ENCODE measurements at places on chromosomes 3 and 15.

DNA sequence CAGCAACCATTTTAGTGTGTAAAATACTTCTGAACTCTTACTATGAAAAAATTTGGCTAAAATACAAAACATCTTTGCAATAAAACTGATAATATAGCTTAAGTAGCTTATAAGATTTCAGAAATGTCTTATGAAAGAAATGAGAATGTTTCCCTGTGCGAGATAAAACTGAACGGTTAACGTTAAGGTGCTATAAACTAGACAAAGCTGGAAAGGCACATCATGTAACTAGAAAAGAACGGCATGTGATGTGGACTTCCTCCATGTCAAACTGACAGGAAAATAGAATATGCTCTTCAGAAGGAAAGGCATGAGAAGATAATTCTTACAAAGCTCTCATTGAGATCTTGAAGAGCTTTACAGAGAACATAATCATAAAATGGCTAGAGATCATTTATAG, 36.5 kb downstream of the NCK1 start:
- no peak for DNase-seq

- DNase-seq = peak; percentile 65
Observed at GRCh38 chr3:4493941-4494894, 1.1 kb downstream of the ITPR1 start.

- no peak for DNase-seq
Observed at GRCh38 chr3:150367757-150368156, 40.3 kb upstream of the TSC22D2 start.

GRCh38 chr3:29384640-29385039, 103.8 kb downstream of the RBMS3 start:
- DNase-seq = no peak

DNA sequence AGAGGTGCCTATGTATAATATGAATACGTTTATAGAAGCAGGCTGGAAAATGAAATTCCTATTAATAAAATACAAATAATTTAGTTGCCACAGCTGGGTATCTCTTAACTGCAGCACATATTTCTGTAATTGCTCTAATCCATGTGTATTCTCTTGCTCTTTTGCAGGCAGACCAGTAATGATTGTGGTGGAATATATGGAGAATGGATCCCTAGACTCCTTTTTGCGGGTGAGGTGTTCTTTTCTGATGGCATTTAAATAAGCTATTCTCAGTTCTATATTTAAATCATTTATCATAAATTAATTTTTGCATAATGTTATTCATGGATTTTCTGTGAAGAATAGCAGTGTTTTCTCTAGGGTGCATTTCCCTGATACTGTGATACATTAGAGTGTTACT, 153.9 kb upstream of the ARL6 start:
- no peak for DNase-seq

DNA sequence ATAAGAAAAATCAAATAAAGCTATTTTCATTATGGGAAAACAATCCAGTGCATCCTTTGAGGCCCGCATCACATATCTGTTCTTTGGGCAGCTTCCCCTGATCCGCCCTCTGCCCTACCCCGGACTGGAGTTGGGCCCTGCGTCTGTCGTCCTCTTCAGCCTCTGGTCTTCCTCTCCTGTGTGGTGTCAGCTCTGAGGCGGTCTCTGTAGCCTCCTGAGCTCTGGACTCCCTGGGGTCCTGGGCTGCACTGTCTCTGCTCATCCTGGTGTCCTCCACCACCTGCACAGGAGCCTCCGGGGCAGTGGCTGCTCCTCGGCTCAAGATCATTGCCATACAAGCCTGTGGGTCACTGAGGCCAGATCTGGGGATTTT, 7.4 kb upstream of the SNX22 start:
- DNase-seq = no peak

DNA sequence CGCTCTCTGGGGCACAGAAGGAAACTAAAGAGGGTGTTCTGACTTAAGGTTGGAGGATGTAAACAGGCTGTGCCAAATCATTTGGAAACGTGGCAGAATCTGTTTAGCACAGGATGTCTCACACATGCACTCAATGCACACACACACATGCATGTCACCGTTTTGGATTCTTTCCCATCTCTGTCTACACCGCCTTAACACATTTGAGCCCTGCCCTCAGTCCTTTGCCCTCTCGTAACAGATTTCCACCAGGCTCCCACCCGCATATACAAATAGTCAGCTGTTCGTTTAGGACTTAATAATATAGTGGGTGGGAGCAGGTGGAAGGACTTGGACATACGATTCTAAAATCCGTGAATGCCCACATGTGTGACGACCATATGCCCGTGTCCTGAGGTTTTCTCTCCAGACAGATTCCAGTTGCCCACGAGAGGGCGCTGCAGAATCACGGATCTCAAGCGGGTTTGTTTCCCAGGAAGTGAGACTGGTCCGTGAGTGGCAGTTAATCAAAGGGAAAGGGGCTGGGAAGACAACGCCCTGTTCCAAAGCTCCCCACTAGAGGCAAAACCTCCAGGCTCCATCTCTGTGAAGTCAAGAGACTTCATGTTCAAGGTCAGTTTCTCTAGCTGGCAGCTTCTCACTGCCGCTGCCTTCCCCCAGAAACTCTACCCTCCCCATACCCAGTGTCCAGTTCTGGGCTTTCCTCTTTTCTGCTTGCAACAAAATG, 44.5 kb downstream of the NOX5 start:
- peak; percentile 89 for DNase-seq

- DNase-seq = no peak
Observed at GRCh38 chr3:108406661-108407206, 103.7 kb downstream of the MYH15 start.

DNA sequence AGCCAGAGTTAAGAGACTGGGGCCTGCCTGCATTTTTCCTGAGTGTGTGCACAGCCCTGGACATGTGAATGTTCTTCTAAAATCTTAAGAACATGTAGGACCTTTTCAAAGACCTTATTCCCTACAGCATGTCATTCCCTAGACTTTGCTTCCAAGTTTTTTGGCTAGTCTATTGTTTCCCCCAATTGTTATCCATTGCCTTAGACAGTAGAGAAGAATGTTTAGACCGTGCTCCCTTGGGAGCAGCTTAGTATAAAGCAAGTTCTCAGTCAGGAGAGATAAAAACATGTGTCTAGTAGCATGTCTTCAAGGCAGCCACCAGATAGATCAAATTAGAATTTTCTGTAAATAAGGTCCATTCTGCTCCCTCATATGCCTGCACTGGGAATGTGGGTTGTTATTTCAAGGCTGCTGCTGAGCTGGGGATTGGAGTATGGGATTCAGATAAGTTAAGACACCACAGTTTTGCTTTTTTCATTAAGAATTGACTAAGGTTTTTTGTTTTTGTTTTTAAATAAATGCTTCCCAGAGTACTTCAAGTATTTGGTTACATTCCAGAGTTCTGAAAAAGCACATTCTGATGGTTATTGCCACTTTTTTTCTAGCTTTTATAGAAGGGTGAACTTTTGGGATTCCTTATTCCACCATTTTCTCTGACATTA, 246.7 kb downstream of the RORA start:
- DNase-seq = no peak

DNA sequence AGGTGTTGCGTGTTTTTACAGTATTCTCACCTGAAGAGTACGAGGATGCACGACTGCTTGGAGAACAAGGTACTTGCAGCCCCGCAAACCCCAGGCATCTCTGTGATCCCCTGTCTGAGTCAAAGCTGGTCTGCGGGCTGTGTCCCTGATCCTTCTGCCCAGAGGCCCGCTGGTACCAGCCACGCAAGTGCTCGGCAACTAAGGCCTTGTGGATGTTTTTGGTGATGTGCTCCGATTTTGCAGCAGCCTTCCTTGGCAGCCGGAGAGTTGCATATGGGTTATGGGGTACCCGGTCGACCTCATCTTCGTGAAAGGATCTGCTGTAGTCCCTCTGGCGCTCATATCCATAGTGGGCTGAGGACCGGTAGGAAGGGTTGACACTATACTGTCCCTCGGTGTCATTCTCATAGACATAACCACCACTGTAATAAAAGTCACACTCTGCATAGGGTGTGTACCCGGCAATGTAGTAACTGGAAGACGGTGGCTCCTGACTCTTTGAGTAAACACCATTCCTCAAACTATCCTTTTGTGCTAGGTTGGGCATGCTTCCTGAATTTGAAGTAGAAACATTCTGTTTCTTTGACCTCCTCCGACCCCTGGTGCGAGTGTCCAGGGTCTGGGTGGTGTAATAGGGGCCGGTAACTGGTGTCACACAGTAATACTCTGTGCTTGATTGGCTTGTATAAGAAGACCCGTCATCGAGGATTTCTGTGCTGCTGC, 58.6 kb upstream of the LMOD3 start:
- DNase-seq = no peak

DNA sequence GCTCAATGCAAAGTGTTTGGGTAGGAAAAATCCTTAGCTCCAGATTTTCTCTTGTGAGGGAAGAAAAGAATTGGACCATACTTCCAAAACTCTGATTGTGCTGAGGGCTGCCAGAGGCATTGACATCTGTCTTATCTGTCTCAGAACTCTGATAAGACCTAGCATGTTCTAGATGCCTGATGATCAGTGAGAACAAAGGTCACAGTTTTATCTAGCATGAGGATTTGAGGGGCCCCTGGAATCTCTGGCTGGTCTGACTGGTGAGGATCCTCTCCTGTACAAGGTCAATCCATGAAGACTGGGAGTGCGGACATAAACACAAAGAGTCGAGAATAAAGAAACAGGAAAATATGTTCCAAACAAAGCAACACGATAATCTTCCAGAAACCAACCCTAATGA, 40.1 kb downstream of the GPR149 start:
- DNase-seq = no peak

GRCh38 chr3:171491361-171491760, 31.2 kb upstream of the TNIK start:
- DNase-seq = no peak

DNA sequence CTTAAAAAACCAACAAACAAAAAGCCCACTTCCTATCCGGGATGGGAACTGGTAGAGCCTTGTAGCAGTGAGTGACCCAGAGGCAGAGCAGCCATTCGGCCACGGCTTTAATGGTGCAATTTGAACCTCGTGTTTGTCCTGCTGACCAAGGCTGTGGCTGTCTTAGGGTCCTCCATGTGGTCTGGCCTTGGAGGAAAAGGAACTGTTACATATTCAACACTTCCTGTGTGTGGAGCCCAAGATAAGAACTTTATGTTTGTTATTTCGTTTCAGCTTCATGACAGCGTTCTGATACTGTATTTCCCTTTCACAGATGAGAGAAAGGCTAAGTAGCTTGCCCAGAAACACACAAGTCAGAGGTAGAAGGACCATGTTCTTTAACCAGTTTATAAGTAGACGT, 269.8 kb downstream of the SV2B start:
- no peak for DNase-seq

GRCh38 chr3:126668450-126669401, 13.8 kb upstream of the TXNRD3 start:
- DNase-seq = no peak

- DNase-seq = peak; percentile 90
Observed at GRCh38 chr15:74950078-74950908, 6.3 kb downstream of the RPP25 start.

GRCh38 chr15:63923993-63924950, 90.5 kb upstream of the HERC1 start:
- DNase-seq = no peak

DNA sequence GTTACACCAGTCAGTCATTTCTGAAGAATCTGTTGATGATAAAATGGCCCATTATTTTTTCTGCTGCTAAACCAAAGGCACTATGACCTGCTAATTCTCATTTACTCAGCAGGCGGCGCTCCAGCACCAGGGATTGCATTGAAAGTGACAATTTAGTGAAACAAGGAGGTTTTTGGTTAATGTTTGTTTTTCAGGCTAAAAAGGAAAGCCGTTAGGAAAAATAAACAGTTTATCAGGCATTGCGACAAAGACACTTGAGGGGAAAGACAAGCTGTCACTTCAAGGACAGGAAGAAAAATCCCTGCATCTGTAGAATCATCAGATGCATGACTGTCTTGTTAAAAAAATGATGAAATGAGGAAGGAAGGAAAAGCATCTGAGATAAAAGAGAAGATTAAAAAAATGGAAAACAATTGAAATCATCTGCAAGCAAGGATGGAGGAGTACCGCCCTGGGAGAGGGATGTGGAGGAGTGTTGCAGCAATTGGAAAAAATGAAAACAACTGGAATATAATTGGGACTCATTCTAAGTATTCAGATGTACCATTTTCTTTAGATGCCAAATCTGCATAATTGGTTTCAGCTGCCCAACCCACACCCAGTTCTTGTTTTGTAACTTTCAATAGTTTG, 54.0 kb downstream of the NR1D2 start:
- peak; percentile 87 for DNase-seq

DNA sequence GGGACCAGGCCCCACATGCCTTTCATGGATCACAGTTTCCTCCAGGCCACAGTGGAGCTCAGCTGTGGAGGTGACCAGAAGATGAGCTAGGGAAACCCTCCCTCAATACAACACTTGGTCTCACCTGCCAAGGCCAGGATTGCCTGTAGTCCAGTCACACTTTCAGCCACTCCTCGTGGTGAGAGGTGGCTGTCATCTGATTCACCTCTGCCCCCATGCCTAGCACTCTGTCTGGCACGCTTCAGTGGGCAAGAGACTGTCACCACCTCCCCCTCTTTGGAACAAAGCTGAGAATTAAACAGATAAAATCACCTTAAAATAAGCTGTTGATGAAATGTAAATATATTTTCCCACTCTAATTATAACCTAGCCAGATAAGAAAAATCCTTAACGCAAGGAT, 4.0 kb upstream of the IL17RD start:
- no peak for DNase-seq

GRCh38 chr3:43256714-43257461, 29.5 kb upstream of the SNRK start:
- no peak for DNase-seq

DNA sequence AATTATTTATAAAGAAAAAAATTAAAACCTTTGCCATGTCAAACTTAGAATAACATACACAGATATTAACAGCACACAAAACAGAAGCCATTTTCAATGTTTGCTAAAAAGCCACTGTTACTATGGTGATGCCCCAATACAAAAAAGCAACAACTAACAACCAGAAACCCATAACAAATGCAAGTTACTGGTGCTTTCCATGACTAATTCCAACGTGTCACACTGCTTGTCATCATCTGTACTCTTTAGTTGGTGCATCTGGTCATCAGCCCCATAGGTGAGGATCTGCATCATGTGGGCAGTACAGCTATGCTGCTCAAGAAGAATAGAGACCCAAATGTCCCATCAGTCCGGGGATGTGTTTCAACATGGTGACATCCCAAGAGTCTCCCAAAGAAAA, 52.8 kb downstream of the ATP8B4 start:
- no peak for DNase-seq

DNA sequence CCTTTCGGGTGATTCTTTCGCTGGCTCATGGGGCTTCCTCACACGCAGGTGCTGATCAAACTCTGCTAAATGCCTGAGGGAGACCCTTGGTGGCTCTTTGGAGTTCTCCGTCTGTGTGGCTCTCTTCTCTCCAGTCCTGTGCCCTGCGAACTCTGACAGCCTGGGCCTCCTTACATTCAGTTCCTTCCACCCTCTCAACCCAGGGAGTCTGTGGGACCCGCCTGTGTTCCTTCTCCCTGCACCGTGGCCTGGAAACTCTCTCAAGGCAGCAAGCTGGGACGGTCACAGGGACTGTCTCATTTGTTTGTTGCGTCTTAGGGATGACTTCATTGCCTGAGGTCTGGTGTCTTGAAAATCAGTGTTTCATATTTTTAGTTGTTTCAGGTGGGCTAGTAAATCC, 37.0 kb upstream of the CORO2B start:
- no peak for DNase-seq

- no peak for DNase-seq
Observed at GRCh38 chr3:160163229-160163878, 61.9 kb upstream of the C3orf80 start.
